ENCODE measurements at places on chromosomes 7 and 10.

GRCh38 chr7:64873517-64873916, 29.6 kb upstream of the ZNF273 start:
- no peak for DNase-seq

GRCh38 chr7:101940830-101941229, 123.4 kb downstream of the CUX1 start:
- no peak for DNase-seq

DNA sequence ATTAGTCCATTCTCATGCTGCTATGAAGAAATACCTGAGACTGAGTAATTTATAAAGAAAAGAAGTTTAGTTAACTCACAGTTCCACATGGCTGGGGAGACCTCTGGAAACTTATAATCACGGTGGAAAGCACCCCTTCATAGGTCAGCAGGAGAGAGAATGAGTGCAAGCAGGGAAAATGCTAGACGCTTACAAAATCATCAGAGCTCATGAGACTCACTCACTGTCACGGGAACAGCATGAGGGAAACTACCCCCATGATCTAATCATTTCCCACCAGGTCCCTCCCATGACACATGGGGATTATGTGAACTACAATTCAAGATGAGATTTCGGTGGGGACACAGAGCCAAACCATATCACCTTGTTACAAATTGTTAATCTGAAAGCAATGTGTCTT, 15.8 kb downstream of the TAS2R39 start:
- DNase-seq, result no peak

DNA sequence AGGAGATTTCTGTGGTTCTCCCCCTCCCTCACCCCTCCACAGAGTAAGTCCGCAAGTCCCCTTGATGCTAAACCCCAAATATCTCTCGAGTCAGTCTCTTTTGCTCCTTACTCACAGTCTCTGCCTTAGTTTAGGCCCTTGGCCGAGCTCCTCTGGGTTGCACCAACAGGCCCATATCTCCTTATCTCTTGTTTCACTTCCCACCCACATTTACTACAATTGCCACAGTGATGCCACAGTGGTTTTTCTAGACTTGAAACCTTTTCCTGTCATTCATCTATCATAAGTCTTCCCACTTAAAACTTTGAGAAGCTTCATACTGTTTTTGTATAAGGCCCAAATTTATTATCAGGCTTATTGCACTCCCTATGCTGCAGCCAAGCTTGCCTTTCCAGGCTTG, 23.4 kb upstream of the NME8 start:
- DNase-seq, result no peak

DNA sequence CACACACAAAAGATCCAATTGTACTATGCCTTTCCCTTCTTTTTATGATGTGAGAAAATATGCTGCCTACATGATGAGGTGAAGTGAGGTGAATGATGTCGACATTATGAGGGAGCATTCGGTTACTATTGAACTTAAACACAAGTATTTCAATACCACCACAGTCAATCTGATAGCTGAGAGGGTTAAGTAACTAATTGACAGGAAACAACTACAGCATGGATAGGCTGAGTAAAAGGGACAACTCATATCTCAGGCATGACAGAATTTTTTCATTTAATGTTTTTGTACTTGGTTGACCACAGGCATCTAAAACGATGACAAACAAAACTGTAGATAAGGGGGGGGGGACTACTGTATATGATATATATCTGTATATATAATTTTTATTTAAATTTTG, 488.9 kb downstream of the SH2D4B start:
- peak; percentile 82 for DNase-seq

- DNase-seq, result no peak
Observed at GRCh38 chr7:70346844-70347462, 748.7 kb downstream of the AUTS2 start.

GRCh38 chr7:96320442-96320841, 1.5 kb downstream of the SLC25A13 start:
- DNase-seq, result no peak

DNA sequence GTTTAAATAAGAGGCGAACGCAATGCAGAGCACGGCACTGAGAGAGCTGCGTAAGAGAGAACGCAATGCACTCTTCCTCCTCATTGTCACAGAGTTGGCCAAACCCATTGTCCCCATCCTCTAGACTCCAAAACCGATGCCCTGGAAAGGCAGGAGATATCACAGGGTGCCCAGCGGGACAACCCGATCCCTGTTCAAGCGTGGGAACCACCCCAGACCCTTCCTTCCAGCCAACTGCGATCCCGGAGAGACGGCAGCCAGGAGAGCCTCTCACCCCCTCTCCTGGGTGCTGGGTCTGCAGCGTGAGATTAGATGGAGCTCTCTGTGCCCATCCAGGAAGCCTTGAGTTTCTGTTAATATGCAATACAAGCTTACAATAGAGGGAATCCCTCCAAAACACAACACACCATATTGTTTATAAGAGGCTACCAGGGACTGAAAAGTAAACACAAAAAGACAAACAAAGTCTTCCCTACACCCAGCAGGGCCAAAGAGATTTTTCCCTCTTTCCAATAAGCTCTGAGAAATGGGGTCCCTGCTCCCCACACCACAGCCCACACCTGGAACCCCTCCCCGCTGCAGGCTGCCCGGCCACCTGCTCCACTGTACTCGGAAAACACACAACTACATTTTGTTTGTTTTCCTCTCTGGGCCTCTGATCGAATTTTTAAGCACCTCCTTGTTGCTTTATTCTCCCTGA, 187.6 kb downstream of the ADARB2 start:
- DNase-seq, result no peak

DNA sequence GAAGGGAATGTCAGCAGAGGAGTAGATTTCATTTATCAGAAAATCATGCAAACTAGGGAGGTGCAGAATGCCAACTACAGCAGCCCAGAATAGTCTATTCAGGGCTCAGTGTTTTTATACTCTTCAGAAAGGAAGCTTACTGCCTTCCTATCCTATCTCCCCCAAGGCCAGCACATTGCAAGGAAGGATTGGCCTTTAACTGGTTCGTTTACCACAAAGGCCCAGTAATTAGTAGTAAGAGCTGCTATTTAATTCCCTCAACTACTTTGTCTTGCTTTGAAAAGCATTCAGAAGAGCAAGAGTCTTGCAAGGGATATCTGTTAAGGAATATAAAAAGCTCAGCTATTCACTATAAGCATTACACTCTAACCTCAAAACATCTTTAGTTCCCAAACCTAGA, 86.4 kb upstream of the RNF148 start:
- no peak for DNase-seq

GRCh38 chr7:113799896-113800295, 118.9 kb downstream of the PPP1R3A start:
- no peak for DNase-seq

- DNase-seq, result no peak
Observed at GRCh38 chr7:26461518-26461917, 169.9 kb downstream of the SNX10 start.

- no peak for DNase-seq
Observed at GRCh38 chr7:140121326-140121725, 55.5 kb downstream of the KDM7A start.

GRCh38 chr7:11689096-11689495, 142.9 kb downstream of the THSD7A start:
- no peak for DNase-seq

DNA sequence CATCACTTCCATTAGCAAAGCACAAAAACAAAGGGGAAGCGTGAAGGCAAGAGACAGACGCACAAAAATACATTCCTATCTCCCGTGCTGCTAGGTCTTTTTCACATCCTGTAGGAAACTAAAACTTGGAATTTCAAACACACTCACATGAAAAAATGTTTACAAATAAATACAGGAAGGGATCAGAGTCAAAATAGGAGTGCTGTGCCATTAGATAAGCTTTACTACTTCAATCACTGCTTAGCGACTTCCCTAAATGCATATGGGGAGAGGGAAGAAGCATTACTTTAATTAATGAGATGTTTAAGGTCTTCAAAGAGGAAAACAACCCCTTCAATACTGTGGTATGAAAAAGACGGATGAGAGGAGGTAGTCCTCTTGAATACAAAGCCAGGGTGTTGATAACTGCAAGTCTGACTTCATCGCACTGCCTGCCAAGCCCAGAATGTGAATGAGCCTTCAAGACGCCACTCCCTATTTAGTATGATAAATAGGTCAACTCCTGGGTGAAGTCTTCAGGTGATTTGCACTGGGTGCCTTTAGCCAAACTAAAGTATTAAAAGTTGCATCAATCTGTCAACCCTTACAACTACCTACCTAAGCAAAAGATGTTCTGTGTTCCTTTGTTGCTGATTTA, 13.9 kb downstream of the PARD3 start:
- DNase-seq, result no peak

- no peak for DNase-seq
Observed at GRCh38 chr7:54632696-54633095, 90.5 kb downstream of the VSTM2A start.

GRCh38 chr10:6231730-6232129, 29.0 kb downstream of the PFKFB3 start:
- no peak for DNase-seq

DNA sequence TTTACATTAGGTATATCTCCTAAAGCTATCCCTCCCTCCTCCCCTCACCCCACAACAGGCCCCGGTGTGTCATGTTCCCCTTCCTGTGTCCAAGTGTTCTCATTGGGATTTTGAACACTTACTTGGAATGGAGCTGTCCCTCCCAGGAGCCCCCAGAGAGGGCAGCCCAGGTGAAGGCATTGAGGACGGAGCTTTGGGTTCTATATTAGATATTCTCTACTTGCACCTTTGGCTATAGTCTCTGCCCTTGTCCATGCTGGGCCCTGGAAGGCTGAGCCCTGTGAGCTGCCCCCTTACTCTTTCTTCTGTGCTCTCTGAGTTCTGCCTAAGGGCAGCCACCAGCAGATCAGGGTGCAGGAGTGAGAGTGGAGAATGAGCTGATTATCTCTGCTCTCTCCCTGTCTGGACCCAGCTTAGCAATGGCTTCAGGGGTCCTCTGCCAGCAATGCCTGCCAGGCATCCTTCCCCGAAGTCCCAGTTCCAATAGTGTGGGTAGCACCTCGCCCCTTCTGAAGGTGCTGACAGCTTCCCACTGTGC, 11.2 kb downstream of the ADRA2A start:
- no peak for DNase-seq

GRCh38 chr7:11026452-11027359, 53.0 kb downstream of the PHF14 start:
- DNase-seq, result peak; percentile 45

DNA sequence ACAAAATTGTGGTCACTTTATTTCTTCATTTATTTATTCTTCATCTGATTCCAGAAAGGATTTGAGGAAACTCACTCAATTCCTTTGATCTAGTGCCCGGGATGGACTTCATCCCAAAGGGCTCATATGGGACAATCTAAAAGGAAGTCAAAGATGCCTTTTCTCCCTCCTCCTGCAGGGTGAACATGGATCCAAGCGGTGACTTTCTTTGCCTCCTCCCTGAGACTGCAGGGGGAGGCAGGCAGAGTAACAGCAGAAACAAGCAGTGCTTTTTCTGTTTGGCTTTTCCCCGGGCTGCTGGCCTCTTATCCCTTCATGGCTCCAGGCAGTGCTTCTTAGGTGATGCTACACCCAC, 10.0 kb upstream of the DNMBP start:
- DNase-seq, result no peak

- DNase-seq, result no peak
Observed at GRCh38 chr10:96238646-96239623, 32.4 kb downstream of the BLNK start.

DNA sequence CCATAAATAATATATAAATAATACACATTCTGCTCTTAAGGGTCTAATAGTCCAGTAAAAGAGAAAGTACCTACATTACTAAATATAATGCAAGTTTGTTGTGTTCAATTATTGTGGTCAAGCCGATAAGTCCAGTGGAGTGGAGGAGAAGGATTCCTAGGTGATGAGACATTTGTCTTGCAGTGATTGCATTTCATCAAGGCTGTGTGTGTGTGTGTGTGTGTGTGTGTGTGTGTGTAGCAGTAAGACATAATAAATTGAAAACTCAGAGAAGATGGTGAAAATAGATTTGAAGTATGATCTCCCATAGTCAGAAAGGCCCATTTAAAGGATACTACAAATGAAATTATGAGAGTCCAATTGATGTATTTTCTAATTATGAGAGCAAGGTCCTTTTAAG, 192.5 kb upstream of the SEMA3C start:
- DNase-seq, result peak; percentile 91

DNA sequence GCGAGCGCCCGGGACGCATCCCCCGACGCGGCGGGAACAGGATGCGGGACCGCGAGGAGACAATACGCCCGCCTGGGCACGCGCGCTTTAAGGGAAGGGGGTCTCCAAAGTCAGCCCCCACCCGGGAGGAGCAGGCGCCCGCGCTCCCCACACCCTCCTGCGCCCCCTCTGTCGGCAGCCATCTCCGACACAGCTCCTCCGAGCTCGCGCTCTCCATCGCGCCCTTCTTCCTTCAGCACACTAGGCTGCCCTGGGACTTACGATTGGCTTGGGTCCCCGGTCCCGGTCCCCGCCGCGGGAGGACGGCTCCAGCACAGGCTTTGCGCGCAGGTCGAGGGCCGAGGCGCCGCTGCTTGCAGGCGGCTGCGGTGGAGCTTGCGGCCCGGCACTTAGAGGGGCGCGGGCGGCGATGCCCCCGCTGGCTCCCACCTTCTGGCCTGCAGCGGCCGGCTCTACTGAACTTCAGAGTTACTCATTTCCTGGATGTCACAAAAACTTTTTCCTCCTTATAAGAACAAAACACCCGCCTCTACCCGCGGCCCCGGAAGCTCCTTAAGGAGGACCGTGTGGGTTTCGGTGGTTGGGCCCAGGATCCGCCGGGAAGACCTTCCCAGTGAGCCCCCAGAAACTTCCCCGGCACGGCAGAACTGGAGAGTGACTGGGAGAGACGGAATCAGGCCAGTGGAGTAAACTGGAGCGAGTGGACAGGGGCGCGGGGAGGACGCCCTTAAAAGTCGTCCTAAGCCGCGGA, at the start of gene ITPRIP:
Gene ITPRIP (minus strand): TSS at position 481 of the 751 bp plus-strand sequence. CDS start 22,414 bp downstream, outside the sequence.
- DNase-seq, result peak; percentile 88

GRCh38 chr10:78199005-78199725, 165.5 kb downstream of the RPS24 start:
- DNase-seq, result no peak

DNA sequence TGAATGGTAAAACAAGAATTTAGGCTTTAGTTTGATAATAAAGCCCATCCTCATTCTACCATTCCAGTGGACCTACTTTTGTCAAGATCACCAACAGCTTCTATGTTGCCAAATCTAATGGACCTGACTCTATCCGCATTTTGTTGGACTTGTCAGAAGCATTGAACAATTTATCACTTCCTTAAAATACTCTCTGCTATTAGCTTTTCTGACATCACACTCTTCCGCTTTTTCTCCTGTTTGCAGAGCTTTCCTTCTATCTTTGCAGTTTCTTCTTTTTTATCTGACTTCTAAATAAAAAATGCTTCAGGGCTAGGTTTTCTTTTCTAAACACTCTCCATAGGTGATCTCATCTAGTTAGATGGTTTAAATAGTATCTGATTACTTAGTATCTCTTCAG, 42.7 kb upstream of the SMIM30 start:
- no peak for DNase-seq

- DNase-seq, result no peak
Observed at GRCh38 chr7:50349963-50350944, 45.7 kb downstream of the IKZF1 start.

- no peak for DNase-seq
Observed at GRCh38 chr7:55022002-55022985, 3.5 kb downstream of the EGFR start.

Data from fibroblast of skin of right quadriceps (primary cell).